Ureter (tissue), 1 donor: ENCODE measurements at places on chromosomes 7 and 10. TPM values are rescaled to one million over a fixed set of nuclear protein-coding genes. Genes with fewer than 3 reads are reported as not detected.

WDFY4 gene
- total RNA-seq: 7.0 TPM

GPER1 gene
- 3.4 TPM for total RNA-seq

DEPP1 gene
- total RNA-seq: 62.7 TPM

- no peak for DNase-seq
Observed at GRCh38 chr7:108204281-108204796, 74.2 kb upstream of the LAMB4 start.

- no peak for DNase-seq
Observed at GRCh38 chr7:42485301-42485766, 248.3 kb upstream of the GLI3 start.

DNA sequence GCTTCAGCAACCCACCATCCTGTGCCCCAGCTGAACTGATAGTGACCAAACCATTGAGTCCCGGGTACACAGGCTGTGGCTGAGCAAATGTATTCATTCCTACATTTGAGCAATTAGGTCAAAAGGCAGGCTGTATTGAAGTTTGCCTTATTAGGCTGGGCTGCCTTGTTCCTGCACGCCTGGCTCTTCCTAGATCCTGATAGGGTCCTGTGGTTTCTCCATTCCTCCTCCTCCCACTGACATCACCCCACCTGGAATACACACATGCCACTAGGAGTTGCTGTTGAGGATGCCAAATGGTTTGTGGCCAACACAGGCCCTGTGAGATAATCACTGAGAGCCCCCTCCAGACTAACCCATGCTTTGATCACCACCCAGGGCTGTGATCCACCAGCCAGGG is 66.4 kb upstream of the FGFR2 start:
- no peak for DNase-seq

- no peak for DNase-seq
Observed at GRCh38 chr7:129896568-129897382, 56.0 kb downstream of the UBE2H start.

GRCh38 chr7:107691716-107692115 is 31.1 kb downstream of the SLC26A4 start:
- DNase-seq: no peak

- DNase-seq: no peak
Observed at GRCh38 chr7:98520356-98520951, 96.6 kb upstream of the NPTX2 start.

DNA sequence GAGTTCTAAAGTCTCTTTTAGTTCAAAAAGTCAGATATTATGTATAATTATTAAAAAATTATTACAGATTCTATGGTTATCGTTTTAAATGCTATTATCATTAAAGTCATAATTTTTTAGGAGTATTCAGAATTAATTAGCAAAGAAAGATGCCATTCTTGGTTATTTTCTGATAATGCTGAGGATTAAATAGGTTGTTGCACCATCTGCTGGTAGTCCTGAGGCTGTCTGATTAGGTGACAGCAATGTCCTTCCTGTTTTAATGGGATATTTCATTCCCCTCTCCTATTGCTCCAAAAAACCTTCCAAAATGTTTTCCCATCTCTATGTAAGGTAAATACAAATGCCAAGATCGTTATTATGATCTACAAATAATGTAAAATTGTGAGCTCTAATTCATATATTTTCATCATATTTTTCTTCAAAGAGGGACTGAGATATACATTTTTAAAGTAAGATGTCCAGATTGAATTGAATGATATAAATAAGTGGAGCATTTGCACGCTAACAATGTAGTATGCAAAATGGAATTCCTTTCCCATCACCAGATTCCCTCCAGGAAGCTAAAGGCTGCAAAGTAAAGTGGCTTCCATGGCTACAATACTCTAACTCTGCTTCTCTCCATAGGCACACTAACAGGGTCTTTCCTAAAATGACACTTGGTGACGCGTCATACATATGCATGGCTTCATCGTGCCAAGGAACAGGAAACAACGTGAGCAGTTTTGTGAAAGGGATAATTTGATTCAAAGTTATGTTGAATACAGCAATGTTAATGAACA is 58.8 kb upstream of the AKR1E2 start:
- no peak for DNase-seq

DNA sequence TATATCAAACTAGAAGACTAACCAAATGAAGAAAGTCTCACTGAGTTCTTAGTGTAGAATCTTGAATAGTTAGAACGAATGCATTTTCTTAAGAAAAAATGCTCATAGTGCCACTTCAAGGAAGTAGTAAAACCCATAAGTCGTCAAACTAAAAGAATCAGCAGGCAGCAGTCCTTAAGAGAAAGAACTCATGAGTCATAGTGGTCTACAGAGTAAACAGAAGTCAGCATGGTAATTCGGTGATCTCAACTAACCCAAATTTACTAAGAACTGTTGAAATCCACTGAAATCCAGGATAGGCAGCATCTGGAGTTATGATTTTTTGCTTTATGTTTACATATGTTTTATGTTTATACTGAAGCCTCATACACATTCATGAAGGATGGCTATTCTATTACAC is 256.2 kb downstream of the LHFPL3 start:
- DNase-seq: no peak
